ENCODE measurements at places on chromosomes 1 and 21. TPM values are rescaled to one million over a fixed set of nuclear protein-coding genes. Genes with fewer than 3 reads are reported as not detected.

DNA sequence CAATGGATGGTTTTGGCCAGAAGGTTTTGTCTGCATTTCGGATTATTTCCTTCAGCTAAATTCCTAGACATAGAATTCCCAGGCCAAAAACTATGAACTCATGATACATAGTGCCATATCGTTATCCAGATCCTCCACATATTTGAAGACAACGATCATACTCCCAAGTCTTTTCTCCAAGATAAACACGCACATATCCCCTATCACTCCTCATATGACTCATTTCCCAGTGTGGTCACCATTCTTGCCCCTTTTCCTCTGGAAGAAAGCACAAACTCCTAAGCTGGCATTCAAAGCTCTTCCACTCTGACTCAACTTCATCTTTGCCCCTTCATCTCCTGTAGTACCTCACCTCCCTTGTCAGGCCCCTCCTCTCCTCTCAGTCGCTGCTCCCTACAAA, 277.6 kb downstream of the PLPP3 start:
- no peaks in the 10 kb centered on the region for H3K36me3 ChIP-seq
- H3K27me3 ChIP-seq = no peaks in the 10 kb centered on the region
- H3K27ac ChIP-seq = no peak overlapping the region

STRIP1 gene
- 33.5 TPM for total RNA-seq

- H3K27me3 ChIP-seq = no peaks in the 10 kb centered on the region
- H3K27ac ChIP-seq = no peak overlapping the region
- no peaks in the 10 kb centered on the region for H3K36me3 ChIP-seq
- no peak for DNase-seq
Observed at GRCh38 chr1:83000286-83000685, 998.6 kb downstream of the TTLL7 start.

- peaks cover 19% of the 10 kb centered on the region for H3K4me1 ChIP-seq
- no peaks in the 10 kb centered on the region for H3K36me3 ChIP-seq
- no peaks in the 10 kb centered on the region for H3K27me3 ChIP-seq
- peak overlapping the region; percentile 74 for H3K4me3 ChIP-seq
Observed at GRCh38 chr1:89822109-89822962, 1.5 kb downstream of the LRRC8D start.

- no peaks in the 10 kb centered on the region for H3K4me1 ChIP-seq
- H3K27me3 ChIP-seq = no peaks in the 10 kb centered on the region
- DNase-seq = no peak
- H3K4me3 ChIP-seq = no peak overlapping the region
Observed at GRCh38 chr1:173266841-173267240, 59.7 kb upstream of the TNFSF4 start.

MANEAL gene
- 17.3 TPM for total RNA-seq

DNA sequence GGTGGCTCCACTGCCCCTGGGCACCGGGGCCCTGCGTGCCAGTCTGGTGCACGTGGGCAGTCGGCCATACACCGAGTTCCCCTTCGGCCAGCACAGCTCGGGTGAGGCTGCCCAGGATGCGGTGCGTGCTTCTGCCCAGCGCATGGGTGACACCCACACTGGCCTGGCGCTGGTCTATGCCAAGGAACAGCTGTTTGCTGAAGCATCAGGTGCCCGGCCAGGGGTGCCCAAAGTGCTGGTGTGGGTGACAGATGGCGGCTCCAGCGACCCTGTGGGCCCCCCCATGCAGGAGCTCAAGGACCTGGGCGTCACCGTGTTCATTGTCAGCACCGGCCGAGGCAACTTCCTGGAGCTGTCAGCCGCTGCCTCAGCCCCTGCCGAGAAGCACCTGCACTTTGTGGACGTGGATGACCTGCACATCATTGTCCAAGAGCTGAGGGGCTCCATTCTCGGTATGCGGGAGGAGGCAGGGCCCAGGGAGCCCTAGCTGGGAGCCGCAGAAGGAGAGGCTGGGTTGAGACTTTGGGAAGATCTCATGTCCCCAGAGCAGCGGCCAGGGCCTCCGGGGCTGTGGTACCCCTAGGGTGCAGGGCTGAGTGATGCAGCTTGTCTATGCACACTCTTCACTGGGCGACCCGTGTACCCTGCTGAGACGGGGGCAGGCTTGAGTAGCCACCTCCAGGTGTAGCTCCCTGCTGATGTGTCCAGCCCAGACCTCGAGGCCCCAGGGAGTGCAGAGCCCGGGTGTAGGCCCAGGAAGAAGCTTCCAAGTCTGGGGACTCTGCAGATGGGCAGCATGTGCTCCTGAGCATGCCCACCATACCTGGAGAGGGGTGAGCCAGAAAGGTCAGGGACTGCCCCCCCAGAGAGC, 1.8 kb downstream of the VWA1 start:
- no peak for DNase-seq
- H3K36me3 ChIP-seq = no peaks in the 10 kb centered on the region
- peak overlapping the region; percentile 80 for H3K4me3 ChIP-seq
- H3K27me3 ChIP-seq = no peaks in the 10 kb centered on the region

DNA sequence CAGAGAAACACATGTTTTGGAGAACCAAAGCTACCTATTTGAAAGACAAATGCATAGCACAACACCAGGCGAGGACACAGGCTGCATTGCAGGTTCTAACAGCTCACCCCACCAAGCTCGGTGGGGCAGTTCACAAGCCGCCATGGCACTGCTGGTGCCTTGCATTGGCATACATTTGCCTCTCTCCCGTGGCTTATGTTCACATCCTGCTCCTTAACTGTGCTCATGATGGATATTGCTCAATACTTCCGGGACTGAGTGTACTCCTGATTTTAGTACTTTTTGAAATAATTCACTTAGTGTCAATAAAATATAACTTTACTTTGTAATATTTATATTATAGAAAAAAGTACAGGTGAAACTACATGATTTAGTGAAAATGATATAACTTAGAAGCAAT, 1187.4 kb upstream of the NCAM2 start:
- no peaks in the 10 kb centered on the region for H3K27me3 ChIP-seq
- H3K36me3 ChIP-seq = no peaks in the 10 kb centered on the region
- DNase-seq = no peak
- H3K27ac ChIP-seq = no peak overlapping the region
- H3K4me3 ChIP-seq = no peak overlapping the region

DNA sequence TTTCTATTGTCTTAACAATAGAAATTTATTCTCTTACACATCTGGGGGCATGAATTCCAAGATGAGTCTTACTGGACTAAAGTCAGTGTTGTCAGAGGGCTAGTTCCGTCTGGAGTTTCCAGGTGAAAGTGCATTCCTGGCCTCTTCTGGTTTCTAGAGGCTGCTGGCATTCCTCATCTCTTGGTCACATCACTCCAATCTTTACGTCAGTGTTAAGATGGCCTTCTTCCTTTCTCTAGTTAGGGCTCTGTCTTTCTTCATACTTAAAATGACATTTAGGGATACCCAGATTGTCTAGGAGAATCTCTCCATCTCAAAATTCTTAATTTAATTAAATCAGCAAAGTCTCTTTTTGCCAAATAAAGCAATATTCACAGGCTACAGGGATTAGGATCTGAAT, 13.3 kb upstream of the PDC start:
- no peak overlapping the region for H3K4me3 ChIP-seq
- no peaks in the 10 kb centered on the region for H3K4me1 ChIP-seq

- H3K4me3 ChIP-seq = no peak overlapping the region
- H3K27me3 ChIP-seq = no peaks in the 10 kb centered on the region
- H3K27ac ChIP-seq = no peak overlapping the region
- peaks cover 4% of the 10 kb centered on the region for H3K4me1 ChIP-seq
- no peaks in the 10 kb centered on the region for H3K36me3 ChIP-seq
Observed at GRCh38 chr1:7379441-7379971, 391.6 kb upstream of the VAMP3 start.

DNA sequence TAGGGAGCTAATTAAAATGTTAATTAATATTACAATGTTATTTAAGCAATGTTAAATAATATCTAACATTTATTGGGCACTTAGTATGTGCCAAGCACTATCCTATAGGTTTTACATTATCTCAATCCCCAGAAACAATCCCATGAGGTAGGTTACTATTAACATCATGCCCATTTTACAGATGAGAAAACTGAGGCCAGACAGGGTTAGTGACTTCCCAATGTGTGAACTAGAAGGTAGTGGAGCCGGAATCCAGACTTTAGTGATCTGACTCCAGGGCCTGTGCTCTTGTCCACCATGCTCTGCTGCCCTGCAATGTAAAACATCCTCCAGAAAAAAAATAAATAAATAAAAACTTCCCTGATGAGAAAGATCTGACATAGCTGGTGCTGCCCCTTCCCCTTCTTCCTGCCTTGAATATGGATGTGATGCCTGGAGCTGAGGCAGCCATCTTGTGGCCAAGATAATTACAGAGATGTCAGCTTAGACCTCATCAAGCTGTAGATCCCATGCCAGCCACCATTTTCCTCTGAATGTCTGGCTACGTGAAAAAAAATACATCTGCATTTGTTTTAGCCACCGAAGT, 7.6 kb upstream of the CELA2A start:
- no peak overlapping the region for H3K4me3 ChIP-seq
- no peak overlapping the region for H3K27ac ChIP-seq
- no peaks in the 10 kb centered on the region for H3K4me1 ChIP-seq

GRCh38 chr1:245488346-245489129, 333.8 kb downstream of the KIF26B start:
- DNase-seq = no peak
- H3K36me3 ChIP-seq = no peaks in the 10 kb centered on the region

DNA sequence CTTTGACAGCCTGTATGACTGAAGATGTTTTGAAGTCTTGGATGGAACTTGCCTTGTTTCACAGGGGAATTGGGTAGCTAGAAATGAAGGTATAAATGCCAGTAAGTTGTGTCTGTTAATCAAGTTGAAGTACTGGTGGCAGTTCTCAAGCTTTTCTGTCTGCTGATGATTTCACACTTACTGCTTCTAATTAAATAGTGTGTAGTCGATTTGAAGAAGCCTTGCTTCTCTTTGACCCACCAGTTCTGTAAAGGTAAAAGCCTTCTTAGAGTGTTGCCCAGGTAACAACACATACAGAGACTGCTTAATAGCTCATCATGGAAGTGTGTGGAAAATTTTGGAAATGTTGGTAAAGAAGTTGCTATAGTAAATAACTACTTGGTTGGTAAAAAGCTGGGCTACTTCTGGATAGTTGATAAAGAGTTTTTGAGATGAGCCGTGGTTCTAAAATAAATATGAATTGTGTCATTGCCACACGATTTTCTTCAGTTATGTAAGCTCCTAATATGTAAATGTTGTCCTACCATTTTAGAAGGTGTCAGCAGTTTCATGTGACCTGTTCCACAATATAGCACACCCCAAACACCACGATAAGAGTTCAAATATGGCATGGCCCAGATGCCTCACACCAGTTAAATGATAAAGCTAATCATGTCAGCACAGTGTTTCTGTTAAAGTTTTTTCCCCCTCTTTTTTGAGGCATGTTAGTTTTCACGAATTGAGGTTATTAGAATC, 7.4 kb downstream of the RABGAP1L start:
- H3K27ac ChIP-seq = no peak overlapping the region
- no peaks in the 10 kb centered on the region for H3K4me1 ChIP-seq
- no peaks in the 10 kb centered on the region for H3K36me3 ChIP-seq
- H3K4me3 ChIP-seq = no peak overlapping the region

NHLH2 gene
- total RNA-seq = not detected

RNF186 gene
- total RNA-seq = not detected

RXRG gene
- not detected for total RNA-seq

C1orf52 gene
- total RNA-seq = 23.3 TPM

GRCh38 chr21:42446531-42446930, 42.8 kb downstream of the UBASH3A start:
- H3K36me3 ChIP-seq = no peaks in the 10 kb centered on the region
- H3K4me1 ChIP-seq = peaks cover 13% of the 10 kb centered on the region
- H3K27me3 ChIP-seq = no peaks in the 10 kb centered on the region

DNA sequence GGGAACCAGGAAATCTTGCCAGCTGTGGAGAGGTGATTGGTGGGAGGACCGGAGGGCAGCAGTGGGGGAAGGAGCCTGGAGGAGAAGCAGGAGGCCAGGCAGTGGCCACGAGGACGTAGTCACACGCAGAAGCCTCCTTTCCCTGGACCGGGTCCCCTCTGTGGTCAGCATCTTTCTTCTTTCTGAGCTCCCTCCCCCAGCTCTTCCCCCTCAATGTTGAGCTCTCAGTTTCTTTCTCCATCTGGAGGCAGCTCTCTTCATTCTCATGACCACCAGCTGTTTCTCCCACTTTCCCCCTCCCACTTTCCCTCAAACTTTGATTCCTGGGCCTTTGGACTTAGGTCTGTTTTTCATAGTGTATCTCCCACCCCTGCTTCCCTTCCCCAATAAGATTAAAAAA, 18.3 kb downstream of the KIRREL1 start:
- no peak overlapping the region for H3K4me3 ChIP-seq
- no peaks in the 10 kb centered on the region for H3K36me3 ChIP-seq
- H3K27me3 ChIP-seq = no peaks in the 10 kb centered on the region
- peak overlapping the region; percentile 64 for H3K27ac ChIP-seq

DNA sequence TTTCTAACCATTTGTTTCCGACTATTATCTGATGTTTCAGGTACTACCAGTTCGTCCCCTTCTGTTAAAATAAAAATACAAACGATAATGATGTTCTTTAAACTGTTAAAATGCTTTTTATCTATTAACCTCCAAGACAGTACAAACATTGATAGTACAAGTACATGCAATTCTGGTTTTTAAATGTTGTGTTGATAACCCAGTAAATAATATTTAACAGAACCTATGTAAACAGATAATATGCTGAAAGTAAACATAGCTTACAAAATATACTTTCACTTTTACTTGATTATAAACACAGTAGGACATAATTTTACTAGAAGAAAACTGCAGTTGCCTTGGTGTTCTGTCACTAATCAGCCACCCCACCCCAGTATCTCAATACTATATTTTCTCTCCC, 76.9 kb downstream of the COQ8A start:
- no peaks in the 10 kb centered on the region for H3K36me3 ChIP-seq
- no peak for DNase-seq
- H3K4me1 ChIP-seq = no peaks in the 10 kb centered on the region
- no peaks in the 10 kb centered on the region for H3K27me3 ChIP-seq
- H3K27ac ChIP-seq = no peak overlapping the region
- H3K4me3 ChIP-seq = no peak overlapping the region

C1QB gene
- total RNA-seq = 0.32 TPM

RBM15 gene
- 44.0 TPM for total RNA-seq

KCNT2 gene
- not detected for total RNA-seq

TRIM58 gene
- not detected for total RNA-seq

GRCh38 chr1:47186267-47187185, 3.3 kb downstream of the PDZK1IP1 start:
- no peak for DNase-seq
- no peaks in the 10 kb centered on the region for H3K27me3 ChIP-seq
- H3K4me3 ChIP-seq = no peak overlapping the region
- no peaks in the 10 kb centered on the region for H3K36me3 ChIP-seq

- H3K27ac ChIP-seq = no peak overlapping the region
- no peaks in the 10 kb centered on the region for H3K36me3 ChIP-seq
- no peak overlapping the region for H3K4me3 ChIP-seq
- H3K27me3 ChIP-seq = no peaks in the 10 kb centered on the region
- DNase-seq = no peak
Observed at GRCh38 chr1:178916448-178917174, 45.7 kb upstream of the ANGPTL1 start.

C1orf53 gene
- total RNA-seq = 4.2 TPM

DNA sequence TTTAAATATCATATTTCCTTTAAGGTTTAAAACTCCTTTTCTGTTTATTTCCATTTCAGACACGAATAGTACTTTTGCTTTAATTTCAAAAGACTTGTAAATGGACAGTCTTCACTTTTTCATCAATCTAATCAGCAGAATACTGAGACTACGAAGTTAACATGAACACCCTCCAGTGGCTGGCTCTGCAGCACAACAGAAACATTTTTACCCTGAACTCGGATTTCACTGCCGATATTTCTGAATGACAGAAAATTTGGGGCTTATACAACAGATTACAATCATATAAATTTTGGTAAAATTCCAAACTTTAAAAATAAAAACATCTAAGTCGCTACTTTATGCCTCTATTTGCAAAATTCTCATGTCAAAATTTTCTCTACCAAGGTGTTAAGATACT, 86.2 kb downstream of the AKT3 start:
- H3K27ac ChIP-seq = no peak overlapping the region
- H3K4me3 ChIP-seq = no peak overlapping the region
- H3K27me3 ChIP-seq = peaks cover 38% of the 10 kb centered on the region
- H3K4me1 ChIP-seq = no peaks in the 10 kb centered on the region
- DNase-seq = no peak

RHEX gene
- not detected for total RNA-seq

Measured in HCT116 (cell line).